ENCODE measurements at places on chromosomes 1 and 21. TPM values are rescaled to one million over a fixed set of nuclear protein-coding genes. Genes with fewer than 3 reads are reported as not detected.

DNA sequence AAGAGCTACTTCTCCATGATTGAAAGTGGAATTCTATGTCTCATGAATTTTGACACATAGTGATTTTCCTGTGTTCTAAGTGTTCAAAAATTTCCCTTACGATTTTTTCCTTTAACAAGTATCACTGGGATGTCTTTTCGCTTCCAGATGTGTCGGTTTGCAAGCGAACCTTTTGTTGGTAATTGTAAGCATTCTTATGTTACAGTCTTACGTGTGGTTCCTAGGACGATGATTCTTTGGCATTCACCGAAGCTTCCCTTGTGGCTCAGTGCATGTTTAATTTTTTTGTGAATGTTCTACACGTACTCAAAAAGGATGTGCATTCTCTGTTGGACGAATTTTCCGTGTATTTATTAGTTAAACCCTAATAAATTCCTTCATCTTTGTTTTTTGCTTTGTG, 211.6 kb downstream of the CAMTA1 start:
- no peaks in the 10 kb centered on the region for H3K36me3 ChIP-seq
- H3K27me3 ChIP-seq = peaks cover 5% of the 10 kb centered on the region
- H3K27ac ChIP-seq = no peak overlapping the region
- H3K4me3 ChIP-seq = no peak overlapping the region
- no peaks in the 10 kb centered on the region for H3K4me1 ChIP-seq

GRCh38 chr1:81004011-81004410, 796.7 kb upstream of the ADGRL2 start:
- no peaks in the 10 kb centered on the region for H3K27me3 ChIP-seq
- no peaks in the 10 kb centered on the region for H3K4me1 ChIP-seq
- DNase-seq = no peak

- H3K27ac ChIP-seq = no peak overlapping the region
- H3K4me3 ChIP-seq = no peak overlapping the region
- no peaks in the 10 kb centered on the region for H3K4me1 ChIP-seq
- H3K27me3 ChIP-seq = no peaks in the 10 kb centered on the region
Measured at GRCh38 chr1:65904681-65905083, 112.0 kb downstream of the PDE4B start.

DNA sequence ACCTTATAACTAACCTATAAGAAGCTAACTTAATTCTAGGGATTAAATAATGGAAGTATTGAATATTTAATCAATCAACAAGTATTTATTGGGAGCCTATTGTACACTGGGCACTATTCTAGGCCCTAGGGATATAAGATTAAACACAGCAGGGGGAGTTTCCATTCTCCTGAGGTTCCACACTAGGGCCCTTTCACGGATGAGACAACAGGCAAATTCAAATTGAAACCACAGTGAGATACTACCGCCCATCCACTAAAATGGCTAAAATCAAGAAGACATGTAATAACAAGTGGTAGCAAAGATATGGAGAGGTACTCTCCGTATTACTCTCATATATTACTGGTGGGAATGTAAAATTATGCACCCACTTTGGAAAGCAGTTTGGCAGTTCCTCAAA, 674.4 kb downstream of the KIF26B start:
- H3K4me1 ChIP-seq = no peaks in the 10 kb centered on the region
- no peak overlapping the region for H3K4me3 ChIP-seq
- H3K27me3 ChIP-seq = no peaks in the 10 kb centered on the region
- DNase-seq = no peak
- H3K36me3 ChIP-seq = no peaks in the 10 kb centered on the region
- no peak overlapping the region for H3K27ac ChIP-seq

ASCL5 gene
- not detected for total RNA-seq

GRCh38 chr21:34296878-34297277, 66.9 kb upstream of the KCNE2 start:
- H3K27me3 ChIP-seq = peaks cover 4% of the 10 kb centered on the region
- no peaks in the 10 kb centered on the region for H3K36me3 ChIP-seq
- no peak for DNase-seq
- no peaks in the 10 kb centered on the region for H3K4me1 ChIP-seq
- H3K27ac ChIP-seq = no peak overlapping the region

DNA sequence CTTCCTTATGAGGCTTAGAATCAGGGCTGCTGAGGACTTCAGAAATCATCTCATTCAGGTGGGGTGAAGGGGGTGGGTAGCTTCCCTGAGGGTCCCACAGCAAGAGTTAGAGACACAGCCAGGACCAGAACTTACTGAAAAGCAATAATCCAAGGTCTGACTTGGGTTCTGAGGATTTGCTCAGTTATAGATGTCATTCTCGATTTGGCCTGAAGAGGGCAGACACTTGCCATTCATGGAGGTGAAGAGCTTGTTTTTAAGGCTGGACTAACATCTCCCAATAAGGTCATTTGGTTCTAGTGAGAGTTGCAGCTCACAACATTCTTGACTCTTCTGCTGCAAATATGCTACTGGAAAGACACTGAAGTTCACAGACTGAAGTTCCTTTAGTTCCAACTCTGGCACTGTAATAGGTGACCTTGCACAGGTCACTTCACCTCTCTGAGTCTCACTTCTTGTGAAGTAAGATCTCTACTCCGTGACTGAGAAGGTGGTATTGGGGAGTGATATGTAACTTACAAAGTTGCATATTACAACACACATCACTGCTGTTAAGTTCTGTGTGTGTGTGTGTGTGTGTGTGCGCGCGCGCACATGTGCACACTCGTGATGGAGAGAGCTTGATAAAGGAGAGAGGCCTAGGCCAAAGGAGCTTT, 69.8 kb upstream of the DIRAS3 start:
- peaks cover 13% of the 10 kb centered on the region for H3K4me1 ChIP-seq
- H3K27ac ChIP-seq = no peak overlapping the region
- H3K36me3 ChIP-seq = peaks cover 30% of the 10 kb centered on the region

All from astrocyte (in vitro differentiated cells and primary cell).